ENCODE measurements at places on chromosomes 2 and 18. TPM values are rescaled to one million over a fixed set of nuclear protein-coding genes. Genes with fewer than 3 reads are reported as not detected.
A peak's percentile ranks its signal among the peaks of the same experiment; 100 is the strongest.

COLEC12 gene
- 40.2 TPM for total RNA-seq

ABCA12 gene
- total RNA-seq, result 2.2 TPM

FAM237A gene
- not detected for total RNA-seq

KCNIP3 gene
- 2.4 TPM for total RNA-seq

DNA sequence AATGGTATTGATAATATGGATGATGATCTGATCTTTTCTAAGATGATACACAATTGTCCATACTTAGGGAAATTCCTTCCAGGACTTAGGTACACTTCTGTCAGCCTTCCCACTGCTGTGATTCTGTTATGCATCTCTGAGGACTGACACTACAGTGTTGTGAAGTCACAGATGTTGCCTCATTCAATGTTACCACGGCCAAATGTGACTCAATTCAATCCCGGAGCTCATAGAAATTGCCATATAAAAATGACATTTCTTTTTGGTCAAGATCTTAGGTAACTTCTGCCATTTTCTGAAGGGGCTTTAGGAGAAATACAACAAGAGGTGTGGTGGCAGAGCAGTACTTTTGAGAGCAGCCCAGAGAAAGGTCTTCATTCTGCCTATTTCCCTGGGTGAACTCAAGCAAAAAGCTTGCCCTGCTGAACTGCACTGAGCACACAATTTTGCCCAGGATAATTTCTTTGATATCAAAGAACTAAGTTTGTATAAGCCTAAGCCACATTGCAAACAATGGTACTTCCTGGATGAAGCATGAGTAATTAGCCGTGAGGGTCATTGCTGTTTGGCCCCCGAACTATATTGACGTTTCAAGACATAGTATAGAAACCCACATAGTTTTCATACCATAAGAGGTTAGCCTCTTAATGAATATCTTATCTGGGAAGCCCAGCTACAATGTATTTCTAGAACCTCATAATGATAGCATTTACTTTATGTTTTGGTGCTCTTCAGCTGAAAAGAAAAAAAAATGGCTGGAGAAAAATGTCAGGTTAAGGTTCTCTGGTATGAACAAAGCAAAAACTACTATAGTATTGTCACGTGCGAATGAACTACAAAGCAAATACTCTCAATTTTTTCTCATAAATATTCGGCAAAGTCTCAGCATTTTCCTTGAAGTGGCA, 437.4 kb downstream of the MEIS1 start:
- no peak overlapping the region for H3K27ac ChIP-seq
- H3K4me3 ChIP-seq, result no peak overlapping the region
- no peaks in the 10 kb centered on the region for H3K27me3 ChIP-seq
- no peaks in the 10 kb centered on the region for H3K36me3 ChIP-seq
- peak; percentile 90 for DNase-seq
- peaks cover 22% of the 10 kb centered on the region for H3K4me1 ChIP-seq

DNA sequence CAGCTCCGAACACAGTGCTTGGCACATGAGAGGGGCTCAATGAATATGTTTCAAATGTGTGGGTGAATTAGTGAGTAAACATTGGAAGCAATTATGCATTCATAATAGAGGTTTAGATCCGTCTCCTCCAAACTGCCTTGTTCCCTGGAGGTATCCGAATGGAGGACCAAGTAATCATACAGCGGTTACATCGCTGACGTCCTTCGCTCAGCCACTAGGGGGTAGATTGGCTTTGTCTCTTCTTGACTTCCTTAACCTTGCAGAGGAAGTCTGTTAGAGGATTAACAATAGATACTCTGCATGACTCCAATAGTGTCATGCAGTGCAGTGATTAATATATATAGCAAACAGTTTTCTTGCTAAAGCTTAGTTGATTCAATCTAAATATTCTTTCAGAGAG, 517.0 kb downstream of the PTPRM start:
- no peaks in the 10 kb centered on the region for H3K27me3 ChIP-seq
- peak; percentile 69 for DNase-seq
- H3K4me3 ChIP-seq, result no peak overlapping the region
- peaks cover 2% of the 10 kb centered on the region for H3K36me3 ChIP-seq
- H3K27ac ChIP-seq, result no peak overlapping the region

- no peaks in the 10 kb centered on the region for H3K27me3 ChIP-seq
- H3K4me3 ChIP-seq, result no peak overlapping the region
- no peaks in the 10 kb centered on the region for H3K36me3 ChIP-seq
- no peaks in the 10 kb centered on the region for H3K4me1 ChIP-seq
These were observed 8.7 kb downstream of the TMEM169 start for GRCh38 chr2:216090369-216090786.

- no peaks in the 10 kb centered on the region for H3K27me3 ChIP-seq
- H3K36me3 ChIP-seq, result no peaks in the 10 kb centered on the region
- no peak overlapping the region for H3K4me3 ChIP-seq
- no peak overlapping the region for H3K27ac ChIP-seq
These were observed 58.5 kb upstream of the CREB1 start for GRCh38 chr2:207471261-207471660.

- no peaks in the 10 kb centered on the region for H3K4me1 ChIP-seq
- no peaks in the 10 kb centered on the region for H3K27me3 ChIP-seq
- no peak overlapping the region for H3K4me3 ChIP-seq
- no peak overlapping the region for H3K27ac ChIP-seq
These were observed 23.5 kb downstream of the ELP2 start for GRCh38 chr18:36153203-36153602.

GRCh38 chr2:53493210-53493609, 274.4 kb upstream of the CHAC2 start:
- no peak overlapping the region for H3K27ac ChIP-seq
- no peaks in the 10 kb centered on the region for H3K36me3 ChIP-seq

DNA sequence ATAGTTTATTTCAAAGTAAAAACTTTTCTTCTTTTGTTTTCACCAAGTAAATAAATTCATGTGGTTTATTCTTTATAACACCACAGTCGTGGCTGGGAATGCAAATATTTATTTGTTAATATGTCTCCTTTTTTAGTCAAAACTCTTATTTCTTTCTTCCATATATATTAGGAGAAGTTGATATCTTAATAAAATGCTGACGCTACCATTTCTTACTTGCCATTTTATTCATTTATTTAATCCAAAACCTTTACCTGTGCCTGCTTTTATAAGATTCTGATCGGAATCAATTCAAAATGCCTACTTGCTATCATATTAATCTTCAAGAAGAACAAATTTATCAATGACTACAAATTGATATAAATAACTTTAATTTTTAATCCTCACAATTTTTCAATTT, 362.9 kb upstream of the FSIP2 start:
- no peak overlapping the region for H3K4me3 ChIP-seq
- no peaks in the 10 kb centered on the region for H3K4me1 ChIP-seq
- no peaks in the 10 kb centered on the region for H3K36me3 ChIP-seq
- no peak overlapping the region for H3K27ac ChIP-seq
- H3K27me3 ChIP-seq, result no peaks in the 10 kb centered on the region
- no peak for DNase-seq

GRCh38 chr2:210170196-210170445, 1.1 kb downstream of the KANSL1L start:
- peak overlapping the region; percentile 98 for H3K27ac ChIP-seq
- H3K27me3 ChIP-seq, result no peaks in the 10 kb centered on the region
- H3K36me3 ChIP-seq, result no peaks in the 10 kb centered on the region
- peak overlapping the region; percentile 67 for H3K4me3 ChIP-seq

- H3K4me1 ChIP-seq, result no peaks in the 10 kb centered on the region
- H3K4me3 ChIP-seq, result no peak overlapping the region
- no peak overlapping the region for H3K27ac ChIP-seq
- DNase-seq, result no peak
These were observed 42.3 kb upstream of the ALPP start for GRCh38 chr2:232336241-232336736.

GRCh38 chr18:12540751-12541150, 117.2 kb downstream of the SPIRE1 start:
- DNase-seq, result no peak
- no peaks in the 10 kb centered on the region for H3K36me3 ChIP-seq
- H3K4me1 ChIP-seq, result no peaks in the 10 kb centered on the region

DNA sequence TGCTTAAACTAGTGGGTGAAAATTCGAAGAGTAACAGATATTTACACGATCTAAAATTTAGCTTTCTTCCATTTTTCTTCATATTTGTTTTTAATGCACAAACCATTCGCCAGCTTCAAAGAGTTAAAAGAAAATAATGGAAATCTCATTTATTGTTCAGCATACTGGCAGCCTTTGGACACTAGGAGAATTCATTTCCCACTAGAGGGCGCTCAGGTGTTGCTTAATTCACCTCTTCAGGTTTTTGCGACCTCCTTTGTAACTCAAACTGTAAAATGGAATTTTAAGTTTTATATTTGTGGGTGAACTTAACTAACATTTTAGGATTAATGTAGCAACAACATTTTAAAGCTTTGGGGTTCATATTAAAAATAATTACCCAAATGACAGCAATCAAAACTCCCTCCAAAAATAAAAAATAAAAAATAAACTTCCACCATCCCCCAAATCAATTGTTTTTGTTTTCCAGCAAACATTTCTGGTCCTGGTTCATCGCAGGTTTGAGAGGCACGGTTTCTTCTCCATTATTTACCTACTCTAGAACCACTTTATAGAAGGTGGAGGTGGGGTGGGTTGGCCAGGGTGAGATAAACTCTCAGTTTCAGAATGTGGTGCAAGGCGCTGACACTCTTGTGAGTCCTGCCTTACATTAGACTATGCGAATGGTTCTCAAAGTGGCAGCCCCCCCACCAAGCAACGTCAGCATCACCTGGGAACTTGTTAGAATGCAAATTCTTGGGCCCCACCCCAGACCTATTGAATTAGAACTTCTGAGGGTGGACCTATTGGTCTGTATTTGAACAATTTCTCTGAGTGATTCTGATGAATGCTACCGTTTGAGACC, 24.7 kb upstream of the PNPT1 start:
- peak; percentile 75 for DNase-seq
- H3K27ac ChIP-seq, result no peak overlapping the region
- no peaks in the 10 kb centered on the region for H3K36me3 ChIP-seq
- no peak overlapping the region for H3K4me3 ChIP-seq

DNA sequence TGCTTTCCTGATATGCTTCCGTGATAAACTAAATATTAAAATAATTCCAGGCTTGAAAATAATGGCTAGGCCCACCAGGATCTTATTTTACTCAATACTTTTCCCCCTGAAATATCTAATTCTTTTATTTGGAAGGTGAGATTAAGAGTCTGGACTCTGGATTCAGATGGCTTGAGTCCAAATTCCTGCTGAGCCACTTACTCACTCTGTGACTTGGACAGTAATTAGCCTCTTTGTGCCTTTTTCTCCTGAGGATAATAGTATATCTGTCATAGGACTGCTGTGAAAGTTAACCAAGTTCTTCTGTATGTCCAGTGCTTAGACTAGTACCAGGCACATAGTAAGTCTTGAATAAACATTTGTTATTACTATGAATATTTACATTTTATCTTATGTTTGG, 127.3 kb upstream of the ERBB4 start:
- no peaks in the 10 kb centered on the region for H3K27me3 ChIP-seq
- no peaks in the 10 kb centered on the region for H3K4me1 ChIP-seq
- peak; percentile 3 for DNase-seq
- H3K27ac ChIP-seq, result no peak overlapping the region

GRCh38 chr2:126482582-126483464, 173.1 kb upstream of the GYPC start:
- no peaks in the 10 kb centered on the region for H3K4me1 ChIP-seq
- H3K4me3 ChIP-seq, result no peak overlapping the region
- no peaks in the 10 kb centered on the region for H3K27me3 ChIP-seq

DNA sequence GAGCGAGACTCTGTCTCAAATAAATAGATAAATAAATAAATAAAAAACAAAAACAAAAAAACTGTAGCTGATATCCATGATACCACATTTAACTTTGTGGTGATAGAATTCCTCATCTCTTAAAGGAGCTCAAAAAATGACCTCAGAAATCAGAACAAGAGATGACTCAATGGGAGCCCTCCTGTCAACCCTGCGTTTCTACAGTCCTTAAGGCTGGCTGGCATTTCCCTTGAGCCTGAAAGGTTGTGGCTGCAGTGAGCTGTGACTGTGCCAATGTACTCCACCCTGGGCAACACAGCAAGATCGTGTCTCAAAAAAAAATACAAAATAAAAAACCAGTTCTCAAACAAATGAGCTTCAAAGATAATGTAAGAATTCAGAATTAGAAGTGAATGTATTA, 40.4 kb downstream of the CHST9 start:
- no peak for DNase-seq
- no peak overlapping the region for H3K4me3 ChIP-seq
- no peaks in the 10 kb centered on the region for H3K27me3 ChIP-seq
- no peak overlapping the region for H3K27ac ChIP-seq
- no peaks in the 10 kb centered on the region for H3K36me3 ChIP-seq

DNA sequence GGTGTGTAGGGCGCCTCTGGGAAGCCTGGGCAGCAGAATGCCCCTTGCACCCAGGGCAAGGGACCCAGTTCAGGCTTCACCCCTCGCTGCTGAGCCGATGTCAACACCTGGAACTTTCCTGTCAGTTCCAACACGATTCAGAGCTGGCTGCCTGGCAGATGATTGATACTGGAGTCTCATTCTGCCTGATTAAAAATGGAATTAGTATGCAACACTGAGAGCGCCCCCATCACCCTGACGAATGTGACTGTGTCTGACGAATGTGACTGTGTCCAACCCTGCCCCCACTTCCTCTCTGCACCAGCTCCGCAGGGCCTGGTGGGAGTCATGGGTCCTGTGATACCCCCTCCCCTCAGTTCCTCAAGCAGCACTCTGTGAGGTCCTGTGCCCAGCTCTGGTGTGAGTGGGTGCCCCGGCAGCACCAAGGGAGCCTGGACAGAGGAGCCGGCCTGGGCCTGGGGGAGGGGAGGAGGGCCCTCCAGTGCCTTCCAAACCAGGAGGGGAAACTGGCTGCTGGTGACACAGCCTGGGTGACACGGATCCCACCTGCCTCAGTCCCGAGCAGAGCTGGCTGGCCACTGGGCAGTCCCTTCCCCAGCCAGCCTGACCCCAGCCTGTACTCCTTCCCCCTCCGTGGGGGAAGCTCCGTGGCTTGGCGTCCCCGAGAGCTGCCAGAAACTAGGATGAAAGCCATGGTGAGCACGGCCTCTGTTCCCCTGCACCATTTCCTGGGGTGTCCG, 41.4 kb upstream of the ALPP start:
- no peak overlapping the region for H3K4me3 ChIP-seq
- H3K36me3 ChIP-seq, result peaks cover 13% of the 10 kb centered on the region
- DNase-seq, result no peak
- no peaks in the 10 kb centered on the region for H3K4me1 ChIP-seq

- DNase-seq, result peak; percentile 44
- peak overlapping the region; percentile 57 for H3K4me3 ChIP-seq
- no peaks in the 10 kb centered on the region for H3K36me3 ChIP-seq
- peaks cover 2% of the 10 kb centered on the region for H3K4me1 ChIP-seq
These were observed 485 bp upstream of the GALNT3 start for GRCh38 chr2:165794536-165794928.

DNA sequence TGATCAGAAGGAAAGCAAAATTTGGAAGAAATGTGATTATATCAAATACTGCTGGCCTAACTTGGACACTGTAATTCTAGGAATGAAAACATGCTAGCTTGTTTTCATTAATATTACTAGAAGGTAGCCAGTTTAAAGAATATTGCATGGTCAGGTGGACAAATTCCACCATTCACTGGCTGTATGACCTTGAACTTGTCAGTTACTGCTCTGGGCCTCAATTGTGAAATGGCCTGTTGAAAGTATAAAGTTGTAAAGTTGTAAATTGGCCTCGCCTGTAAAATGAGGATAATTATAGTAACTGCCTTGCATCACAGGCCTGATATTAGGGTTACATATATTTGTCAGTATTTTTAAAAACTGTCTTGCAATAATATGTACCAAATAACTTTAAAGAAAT, 398.4 kb upstream of the CHST9 start:
- no peak overlapping the region for H3K27ac ChIP-seq
- H3K27me3 ChIP-seq, result no peaks in the 10 kb centered on the region
- no peak overlapping the region for H3K4me3 ChIP-seq
- DNase-seq, result no peak
- no peaks in the 10 kb centered on the region for H3K36me3 ChIP-seq

Data from lung (tissue), 17 donors.